ENCODE measurements at places on chromosomes 6 and 20. TPM values are rescaled to one million over a fixed set of nuclear protein-coding genes. Genes with fewer than 3 reads are reported as not detected.

Gene SLC17A3
- not detected for total RNA-seq

Gene LRRC73
- 0.37 TPM for total RNA-seq

Gene KHDC1L
- total RNA-seq, result 0.21 TPM

Gene SYNCRIP
- total RNA-seq, result 120 TPM

Gene CCDC170
- total RNA-seq, result 0.41 TPM

Gene C20orf202
- not detected for total RNA-seq

Gene OOEP
- total RNA-seq, result 0.49 TPM

Gene NMBR
- total RNA-seq, result not detected

Gene SMLR1
- not detected for total RNA-seq

Gene ENPP3
- total RNA-seq, result not detected

Gene SIRPB1
- total RNA-seq, result 1.1 TPM

Gene VGLL2
- not detected for total RNA-seq

Gene TTK
- 38.8 TPM for total RNA-seq

Gene C6orf52
- total RNA-seq, result 1.1 TPM

Gene TTLL9
- not detected for total RNA-seq

Gene VSX1
- not detected for total RNA-seq

Gene NOP56
- 300 TPM for total RNA-seq

Gene LY6G5B
- 4.3 TPM for total RNA-seq

Gene CALHM5
- 0.11 TPM for total RNA-seq

Gene OPN5
- not detected for total RNA-seq

Gene SLPI
- 9.1 TPM for total RNA-seq

Gene NINL
- 4.3 TPM for total RNA-seq

Gene TINAG
- not detected for total RNA-seq

Gene HLA-DPA1
- total RNA-seq, result not detected

Gene SYNDIG1
- total RNA-seq, result not detected

Gene OPRM1
- not detected for total RNA-seq

Gene CLDN20
- not detected for total RNA-seq

Gene SLC22A16
- total RNA-seq, result not detected

Gene CST9
- not detected for total RNA-seq

Gene ENPP1
- 1.6 TPM for total RNA-seq

Gene DCDC2
- total RNA-seq, result 0.34 TPM
